ENCODE measurements at places on chromosomes 4 and X.

GRCh38 chrX:13837290-13837745, 20.4 kb upstream of the GPM6B start:
- DNase-seq, result no peak

DNA sequence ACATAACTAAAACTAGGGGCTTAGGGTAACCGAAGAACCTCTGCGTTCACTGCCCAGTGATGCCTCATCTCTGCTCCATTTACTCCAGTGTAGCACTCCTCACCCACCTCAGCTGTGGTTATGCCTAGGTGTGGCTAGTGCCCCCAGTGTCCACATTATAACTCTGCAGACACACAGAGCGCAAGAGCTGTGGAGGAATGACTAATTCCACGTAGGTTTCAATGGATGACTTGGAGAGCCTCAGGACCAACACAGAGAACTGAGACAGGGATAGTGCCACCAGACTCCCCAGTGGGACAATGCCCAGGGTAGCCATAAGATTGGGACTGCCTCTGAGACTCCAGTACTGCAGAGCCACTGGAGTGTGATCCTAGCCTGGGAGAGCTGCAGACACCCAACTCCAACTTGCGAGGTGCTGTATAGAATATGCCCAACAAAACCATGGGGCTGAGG, 542.4 kb upstream of the DIPK2B start:
- DNase-seq, result no peak

- DNase-seq, result no peak
Measured at GRCh38 chr4:55338486-55338885, 7.6 kb upstream of the SRD5A3 start.

- no peak for DNase-seq
Measured at GRCh38 chrX:56498756-56499155, 64.7 kb upstream of the UBQLN2 start.

DNA sequence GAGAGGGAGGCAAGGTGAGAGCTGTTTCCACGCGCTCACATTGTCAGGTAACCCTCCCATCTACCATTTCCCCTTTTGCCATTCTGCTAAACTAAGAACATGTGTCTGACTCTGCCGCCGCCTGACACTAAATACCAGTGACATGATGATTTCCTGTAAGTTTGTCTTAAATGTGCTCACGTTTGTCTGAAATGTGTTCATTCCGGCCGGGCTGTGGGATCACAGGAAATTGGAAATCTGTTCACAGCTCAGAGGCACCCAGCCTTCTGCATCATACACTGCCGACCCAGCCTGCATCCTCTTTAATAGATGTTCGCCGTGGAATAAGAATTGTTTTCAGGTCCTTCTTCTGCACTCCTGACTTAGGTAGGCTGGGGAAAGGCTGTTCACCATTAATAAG, 336.2 kb upstream of the PPARGC1A start:
- DNase-seq, result no peak

DNA sequence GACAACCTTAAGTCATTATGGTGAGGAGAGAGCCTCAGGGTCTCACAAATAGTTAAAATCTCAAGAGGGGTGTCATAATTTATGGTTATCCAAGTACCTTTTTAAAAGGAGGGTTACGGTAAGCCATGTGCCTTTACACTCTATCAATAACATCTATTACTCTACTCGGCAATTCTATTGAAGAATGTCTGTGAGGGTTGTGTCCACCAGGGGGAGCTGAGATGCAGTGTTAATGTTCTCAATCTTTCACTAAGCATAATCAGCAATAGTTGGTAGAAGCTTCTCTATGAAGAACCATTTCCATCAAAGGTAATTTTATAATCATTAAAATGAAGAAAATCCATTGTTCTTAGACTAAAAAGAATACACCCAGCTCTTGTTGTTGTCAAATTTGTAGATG, 457.4 kb downstream of the CENPC start:
- peak; percentile 1 for DNase-seq

DNA sequence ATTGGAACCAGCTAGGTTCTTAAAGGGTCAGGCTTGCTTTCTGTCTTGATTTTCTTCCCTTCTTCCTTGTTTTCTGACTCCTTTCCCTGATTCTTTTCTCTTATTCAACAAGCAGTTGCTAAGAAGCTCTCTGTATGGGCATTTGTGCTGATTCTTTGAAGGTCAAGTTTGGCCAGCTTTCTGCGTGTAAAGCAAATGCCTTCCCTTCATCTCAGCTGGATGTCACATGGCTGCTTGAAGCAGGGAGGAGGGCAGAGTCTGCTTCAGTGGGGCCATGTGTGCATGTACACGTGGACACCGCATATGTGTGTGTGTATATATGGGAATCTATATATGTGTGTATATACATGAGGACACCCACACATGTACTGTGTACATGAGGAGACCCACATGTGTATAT, 139.9 kb upstream of the ATP6AP2 start:
- no peak for DNase-seq

DNA sequence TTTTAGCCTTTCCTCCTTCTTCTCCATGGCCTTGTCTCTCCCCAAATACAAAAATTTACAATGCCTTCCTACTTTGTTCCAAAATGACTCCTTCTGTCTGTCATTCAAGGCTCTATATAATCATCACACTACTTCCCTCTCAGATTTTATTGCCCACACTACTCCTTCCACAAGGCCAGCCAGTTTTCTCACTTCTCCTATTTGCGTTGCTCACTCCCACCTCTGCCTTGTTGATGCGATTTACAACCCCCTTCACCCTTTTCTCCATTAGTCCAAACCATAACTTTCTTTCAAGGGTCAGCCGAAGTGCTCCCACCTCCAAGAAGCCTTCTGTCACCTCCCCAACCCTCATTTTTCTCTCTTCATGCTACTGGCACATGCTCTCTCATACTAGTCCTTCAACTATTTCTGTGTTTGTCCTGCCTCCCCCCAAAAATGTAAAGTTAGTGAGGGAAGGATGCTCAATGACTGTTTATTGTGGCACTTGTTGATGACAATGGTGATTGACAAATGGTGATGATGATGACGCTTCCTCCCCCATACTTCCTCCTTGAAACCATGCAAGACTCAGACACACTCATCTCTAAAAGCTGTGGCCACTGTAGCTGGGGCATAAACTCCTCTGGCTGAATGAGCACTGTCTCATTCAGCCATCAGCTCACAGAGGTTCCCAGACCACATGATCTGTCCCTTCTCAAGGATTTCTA, 2.7 kb upstream of the XKRX start:
- DNase-seq, result no peak
